ENCODE measurements at places on chromosomes 6 and 20. TPM values are rescaled to one million over a fixed set of nuclear protein-coding genes. Genes with fewer than 3 reads are reported as not detected.

The SHLD1 gene
- total RNA-seq: 1.9 TPM

The VSX1 gene
- not detected for total RNA-seq

The WFDC5 gene
- total RNA-seq: not detected

The SLC17A2 gene
- total RNA-seq: not detected

The RBL1 gene
- 7.5 TPM for total RNA-seq

The TREM1 gene
- total RNA-seq: not detected

The MLIP gene
- not detected for total RNA-seq

The ZGPAT gene
- total RNA-seq: 13.4 TPM

The HCRTR2 gene
- not detected for total RNA-seq

The POU3F2 gene
- total RNA-seq: not detected

The PROKR2 gene
- total RNA-seq: not detected

The SDCBP2 gene
- 0.54 TPM for total RNA-seq

The SEL1L2 gene
- total RNA-seq: not detected

The VNN1 gene
- total RNA-seq: not detected

The ZSWIM1 gene
- total RNA-seq: 7.8 TPM

The MUC21 gene
- not detected for total RNA-seq

The EBF4 gene
- total RNA-seq: under 0.01 TPM

The CST5 gene
- not detected for total RNA-seq

The ZNF391 gene
- total RNA-seq: 0.28 TPM

The ZNF831 gene
- total RNA-seq: not detected

The CDH26 gene
- total RNA-seq: not detected

The NTSR1 gene
- total RNA-seq: 0.56 TPM

The ESR1 gene
- not detected for total RNA-seq

The HLA-DOA gene
- total RNA-seq: not detected

The ADGRG6 gene
- total RNA-seq: 22.5 TPM

The SLC35B2 gene
- 41.7 TPM for total RNA-seq

The TUBB2A gene
- 182 TPM for total RNA-seq

The SLPI gene
- not detected for total RNA-seq

The SIRPB2 gene
- not detected for total RNA-seq

The TCF15 gene
- not detected for total RNA-seq

The CYB5R4 gene
- total RNA-seq: 4.7 TPM

The EFCAB8 gene
- not detected for total RNA-seq

The TNFRSF6B gene
- 1.1 TPM for total RNA-seq

The PKIB gene
- total RNA-seq: 13.1 TPM

The COL9A3 gene
- 0.28 TPM for total RNA-seq

The VSTM2L gene
- 0.18 TPM for total RNA-seq

The RSPH4A gene
- total RNA-seq: under 0.01 TPM

The KIFC1 gene
- total RNA-seq: 33.9 TPM

The MYBL2 gene
- 21.7 TPM for total RNA-seq

The OR2H1 gene
- total RNA-seq: not detected

The HDGFL1 gene
- not detected for total RNA-seq

The TCP11 gene
- total RNA-seq: 0.56 TPM

The PSORS1C1 gene
- 0.28 TPM for total RNA-seq

The PRDM13 gene
- not detected for total RNA-seq

The NKX2-4 gene
- total RNA-seq: not detected

The CTCFL gene
- total RNA-seq: not detected

The EYA4 gene
- 11.9 TPM for total RNA-seq

The RGS17 gene
- 1.7 TPM for total RNA-seq

All from IMR-90 (cell line).